ENCODE measurements at places on chromosomes 1 and 21.

- peak; percentile 45 for DNase-seq
These were observed 46.0 kb upstream of the MACF1 start for GRCh38 chr1:39158327-39159086.

GRCh38 chr1:33349081-33349759 is 28.3 kb upstream of the A3GALT2 start:
- peak; percentile 45 for DNase-seq

DNA sequence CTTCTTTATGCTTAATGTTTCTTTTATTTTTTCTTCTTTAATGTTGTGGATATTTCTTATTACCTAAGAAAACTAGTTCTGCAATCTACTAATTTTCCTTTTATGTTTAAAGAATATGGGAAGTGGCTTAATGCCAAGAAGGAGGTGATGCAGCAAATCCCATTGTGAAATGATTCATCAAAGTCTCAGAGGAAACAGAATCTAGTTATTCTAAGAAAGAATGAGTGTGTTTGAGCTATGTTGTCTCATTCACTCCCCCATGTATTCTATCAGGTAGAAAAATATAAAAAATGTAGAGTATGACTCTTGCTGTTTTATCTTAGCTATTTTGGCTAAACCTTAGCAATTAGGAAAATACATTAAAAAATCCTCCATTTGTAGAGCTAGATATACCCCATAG is 659.9 kb upstream of the RGS18 start:
- DNase-seq = no peak

DNA sequence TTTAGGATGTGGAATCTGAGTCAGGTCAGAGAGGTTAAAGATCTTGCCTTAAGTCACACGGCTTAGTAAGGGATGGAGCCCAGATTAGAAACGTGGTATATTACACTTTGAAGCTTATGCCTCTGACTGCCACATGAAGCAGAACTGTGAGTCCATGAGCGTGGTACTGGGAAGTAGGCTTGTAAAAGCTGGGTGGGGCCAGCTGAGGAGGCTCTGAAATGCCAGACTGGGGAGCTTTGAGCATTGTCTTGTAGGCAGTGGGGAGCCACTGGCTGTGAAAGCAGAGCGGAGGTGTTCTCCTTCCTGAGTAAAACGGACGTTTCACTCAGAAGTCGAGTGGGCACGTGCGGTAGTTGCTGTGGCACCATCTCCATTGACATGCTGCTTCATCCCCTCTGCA is 72.6 kb upstream of the USP24 start:
- DNase-seq = no peak

DNA sequence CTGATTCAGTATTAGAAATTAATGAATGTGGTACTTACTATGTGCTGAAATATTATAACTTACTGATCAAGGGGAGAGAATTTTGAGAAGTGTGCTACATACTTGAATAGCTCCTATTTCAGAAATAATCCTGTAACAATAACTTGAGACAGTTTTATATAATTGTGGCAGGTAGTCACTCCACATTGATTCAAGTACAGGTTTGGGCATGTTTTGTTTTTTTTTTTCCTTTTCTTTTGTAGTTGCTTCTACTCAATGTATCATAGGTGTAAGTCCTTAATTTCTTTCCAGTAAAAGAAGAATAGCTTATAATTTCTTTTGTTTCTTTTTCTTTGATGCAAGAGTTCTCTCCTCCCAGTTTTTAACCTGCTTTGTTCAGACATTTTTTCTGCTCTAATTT is 86.1 kb upstream of the ADGRL2 start:
- DNase-seq = no peak

DNA sequence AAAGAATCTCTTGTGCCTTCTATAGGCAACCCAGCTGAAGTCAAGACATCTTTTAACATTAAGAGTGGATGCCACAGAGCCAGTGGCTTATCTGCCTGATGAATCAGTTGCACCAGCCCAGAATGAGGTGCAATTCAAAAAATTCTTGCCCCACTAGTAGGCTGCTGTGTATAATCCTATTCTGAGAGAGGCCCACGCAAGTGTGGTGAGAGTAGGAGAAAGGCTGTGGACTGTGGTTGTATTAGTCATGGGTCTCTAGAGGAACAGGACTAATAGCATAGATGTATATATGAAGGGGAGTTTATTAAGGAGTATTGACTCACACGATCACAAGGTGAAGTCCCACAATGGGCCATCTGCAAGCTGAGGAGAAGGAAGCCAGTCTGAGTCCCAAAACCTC is 216.4 kb downstream of the LTN1 start:
- no peak for DNase-seq

GRCh38 chr1:172373864-172374263 is 46.6 kb upstream of the C1orf105 start:
- no peak for DNase-seq

DNA sequence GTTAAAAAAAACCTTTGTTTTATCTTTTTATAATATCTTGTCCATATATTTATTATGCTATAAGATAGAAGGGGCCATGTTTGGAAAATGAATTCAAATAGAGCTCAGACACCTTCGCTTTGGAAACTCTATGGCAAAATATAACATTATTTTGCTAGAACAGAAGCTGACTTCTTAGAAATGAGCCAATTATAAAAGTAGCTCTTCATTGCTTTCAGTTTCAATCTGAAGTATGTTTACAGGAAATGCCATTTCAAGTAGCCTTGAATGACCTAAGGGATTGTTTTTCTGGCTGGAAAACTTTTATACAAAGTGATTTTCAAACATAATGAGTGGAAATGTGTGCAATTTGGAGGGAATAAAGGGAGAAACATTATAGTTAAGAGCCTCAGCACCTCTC is 37.8 kb upstream of the GBP5 start:
- DNase-seq = no peak

DNA sequence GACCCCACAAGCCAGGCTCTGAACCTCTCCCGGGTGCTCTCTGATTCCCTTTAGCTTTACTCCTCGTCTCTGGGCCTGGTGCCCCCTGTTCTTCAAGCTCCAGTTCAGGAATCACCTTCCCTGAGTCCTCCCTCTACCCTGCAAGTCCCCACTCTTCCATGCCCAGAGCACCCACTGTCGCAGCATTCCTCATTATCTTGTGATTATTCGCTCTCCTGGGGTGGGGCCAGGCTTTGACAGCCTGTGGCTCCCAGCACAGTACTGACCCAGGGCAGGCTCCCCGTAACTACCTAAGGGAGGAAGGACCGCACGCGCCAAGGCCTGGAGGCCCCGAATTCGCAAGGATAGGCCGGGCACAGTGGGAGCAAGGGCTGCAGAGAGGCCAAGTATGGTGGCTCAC is 734 bp upstream of the C1orf210 start:
- no peak for DNase-seq
